RKO (cell line): ENCODE measurements at places on chromosomes 13 and 19.

DNA sequence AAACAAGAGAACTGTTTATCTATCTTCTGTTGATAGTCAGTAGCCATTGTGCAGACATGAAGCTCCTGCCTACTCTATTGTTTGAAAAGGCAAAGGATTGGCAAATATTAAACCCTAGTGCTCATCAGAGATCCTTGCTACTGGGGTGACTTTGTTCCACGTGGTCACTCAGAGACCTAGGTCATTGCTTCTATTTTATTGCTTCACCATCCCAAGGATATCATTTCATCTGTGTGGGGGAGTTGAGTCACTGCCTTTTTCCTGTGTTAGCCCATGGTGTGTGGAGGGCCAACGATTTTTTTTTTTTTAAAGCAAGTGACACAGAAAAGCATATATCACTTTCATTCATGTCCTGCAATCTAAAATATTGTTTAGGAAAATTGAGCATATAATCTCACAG lies 254.1 kb upstream of the RXFP2 start:
- no peak for DNase-seq

GRCh38 chr19:39494661-39495060 lies 4.1 kb upstream of the DLL3 start:
- DNase-seq: no peak

DNA sequence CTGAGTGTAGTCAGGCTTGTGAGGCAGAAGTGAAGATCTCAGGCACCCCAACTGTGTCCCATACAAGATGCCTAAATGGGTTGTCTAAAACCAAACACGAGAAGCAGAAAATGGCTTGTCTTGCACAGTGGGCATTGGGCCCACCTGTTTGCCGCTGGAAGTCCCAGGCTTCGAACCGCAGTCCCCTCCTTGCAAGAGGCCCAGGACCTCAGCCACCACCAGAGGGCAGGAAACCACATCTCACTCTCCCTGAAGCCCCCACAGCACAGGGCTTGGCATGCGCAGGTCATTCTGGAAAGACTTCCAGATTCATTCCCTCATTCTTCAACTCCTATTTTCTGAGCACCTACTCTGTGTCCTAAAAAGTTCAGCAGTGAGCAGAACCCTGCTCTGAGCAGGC lies 973.7 kb downstream of the UQCRFS1 start:
- no peak for DNase-seq

DNA sequence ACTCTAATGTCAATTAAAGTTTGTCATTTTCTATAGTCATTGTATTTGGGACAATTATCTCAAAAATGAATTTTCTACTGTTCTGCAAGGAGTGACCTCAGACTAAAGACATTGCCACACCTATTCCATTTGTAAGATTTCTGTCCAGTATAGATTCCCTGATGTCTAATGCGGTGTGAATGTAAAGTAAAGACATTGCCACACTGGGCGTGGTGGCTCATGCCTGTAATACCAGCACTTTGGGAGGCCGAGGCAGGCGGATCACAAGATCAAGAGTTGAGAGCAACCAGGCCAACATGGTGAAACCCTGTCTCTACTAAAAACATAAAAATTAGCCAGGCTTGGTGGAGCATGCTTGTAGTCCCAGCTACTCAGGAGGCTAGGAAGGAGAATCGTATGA lies 13.8 kb upstream of the ZNF83 start:
- no peak for DNase-seq

GRCh38 chr13:84784443-84785153 lies 902.3 kb upstream of the SLITRK1 start:
- no peak for DNase-seq
